ENCODE measurements at places on chromosomes 3 and 15.

DNA sequence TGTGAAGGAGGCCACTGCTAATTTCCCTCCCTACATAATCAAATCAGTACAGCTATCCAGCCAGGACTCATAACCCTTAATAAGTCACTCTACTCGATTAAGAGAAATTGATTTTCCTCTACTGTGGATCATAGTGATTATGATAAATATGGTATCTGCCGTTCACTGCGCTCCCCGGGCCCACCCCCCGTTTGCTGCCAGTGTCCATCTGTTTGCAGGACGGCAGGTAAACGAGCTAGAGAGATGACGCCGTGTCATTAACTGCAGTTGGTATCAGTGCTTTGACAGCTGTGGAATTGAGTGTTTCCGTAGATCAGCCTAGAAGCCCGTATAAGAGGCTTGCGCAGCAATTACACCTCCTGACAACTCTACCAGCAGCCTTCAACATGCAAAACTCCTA lies 94.9 kb downstream of the ROBO2 start:
- DNase-seq = no peak

DNA sequence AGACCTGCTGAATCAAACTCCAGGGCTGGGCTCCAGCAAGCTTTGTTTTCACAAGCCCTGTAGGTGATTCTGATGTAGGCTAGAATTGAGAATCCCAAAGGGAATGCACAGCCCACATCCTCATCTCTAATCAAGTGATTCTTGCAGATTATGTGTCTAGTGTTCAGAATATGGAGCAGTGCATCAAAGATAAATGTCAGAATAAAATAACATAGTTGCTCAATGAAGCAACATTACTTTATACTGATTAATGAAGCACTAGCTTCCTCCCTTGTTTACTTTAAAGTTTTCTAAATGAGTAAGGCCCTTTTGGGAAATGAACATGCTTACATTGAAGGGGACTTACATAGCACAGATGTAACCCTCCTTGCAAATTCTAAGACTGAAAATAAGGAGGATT lies 39.2 kb downstream of the NUP210 start:
- DNase-seq = no peak

DNA sequence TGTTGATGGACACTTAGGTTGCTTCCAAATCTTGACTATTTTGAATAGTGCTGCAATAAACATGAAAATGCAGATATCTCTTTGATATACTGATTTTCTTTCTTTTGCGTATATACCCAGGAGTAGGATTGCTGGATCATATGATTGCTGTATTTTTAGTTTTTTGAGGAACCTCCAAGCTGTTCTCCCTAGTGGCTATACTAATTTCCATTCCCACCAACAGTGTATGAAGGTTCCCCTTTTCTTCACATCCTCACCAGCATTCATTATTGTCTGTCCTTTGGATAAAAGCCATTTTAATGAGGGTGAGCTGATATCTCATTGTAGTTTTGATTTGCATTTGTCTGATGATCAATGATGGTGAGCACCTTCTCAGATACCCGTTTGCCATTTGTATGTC lies 12.5 kb downstream of the PATL2 start:
- DNase-seq = no peak

GRCh38 chr3:146052056-146052790 lies 108.8 kb downstream of the PLOD2 start:
- no peak for DNase-seq

GRCh38 chr15:63923993-63924950 lies 90.5 kb upstream of the HERC1 start:
- no peak for DNase-seq

- no peak for DNase-seq
Measured at GRCh38 chr3:63845215-63845614, 18.4 kb downstream of the THOC7 start.

DNA sequence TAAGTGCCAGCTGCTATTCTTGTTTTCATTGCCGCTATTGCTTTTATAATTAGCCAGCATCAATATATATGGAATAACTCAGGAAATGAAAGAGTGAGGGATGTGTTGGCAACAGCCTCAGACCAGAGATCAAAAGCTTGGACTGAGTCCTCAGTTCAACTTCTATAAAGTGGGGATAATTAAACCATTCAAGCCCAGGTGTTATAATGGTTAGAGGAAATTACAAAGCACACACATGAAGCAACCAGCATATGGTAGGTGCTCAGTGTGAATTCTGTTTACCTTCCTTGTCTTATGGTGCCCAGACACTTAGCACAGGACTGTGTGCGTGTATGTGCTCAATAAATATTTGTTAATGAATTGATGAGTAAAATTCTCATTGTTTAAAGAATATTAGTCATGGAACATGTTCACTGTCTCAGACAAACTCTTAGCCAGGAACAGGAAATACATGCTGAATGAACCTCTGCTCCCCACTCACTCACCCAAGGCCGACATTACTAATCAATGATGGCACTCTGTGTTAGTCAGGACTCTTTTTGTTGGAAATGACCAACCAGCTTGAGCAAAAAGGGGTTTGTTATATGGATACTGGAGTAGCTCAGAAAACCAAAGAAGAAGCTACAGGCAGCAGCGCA lies 16.7 kb upstream of the CCDC174 start:
- peak; percentile 98 for DNase-seq

- no peak for DNase-seq
Measured at GRCh38 chr3:67739851-67740250, 85.4 kb upstream of the SUCLG2 start.

- DNase-seq = no peak
Measured at GRCh38 chr3:139941580-139941979, 6.6 kb downstream of the CLSTN2 start.

DNA sequence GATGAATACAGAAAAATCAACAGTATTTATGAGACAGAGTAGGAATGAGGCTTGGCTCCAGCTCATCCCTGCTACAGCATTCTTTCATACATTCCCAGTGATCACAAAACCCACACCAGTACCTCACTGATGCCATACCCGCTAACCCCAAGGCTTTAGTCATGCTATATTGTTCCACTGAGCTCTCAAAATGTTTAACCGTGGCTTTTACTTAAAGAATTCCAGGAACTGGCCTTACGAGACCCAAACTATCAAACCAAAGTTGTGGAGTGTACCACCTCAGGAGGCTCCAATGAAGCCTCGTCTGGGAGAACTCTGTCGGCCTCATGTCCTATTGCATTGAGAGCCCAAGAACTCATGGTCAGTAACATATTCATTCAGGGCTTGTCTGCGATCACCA lies 278.9 kb downstream of the ULK4 start:
- no peak for DNase-seq

GRCh38 chr3:13764161-13764560 lies 115.7 kb downstream of the WNT7A start:
- DNase-seq = no peak

- no peak for DNase-seq
Measured at GRCh38 chr15:61000276-61000675, 228.8 kb downstream of the RORA start.

DNA sequence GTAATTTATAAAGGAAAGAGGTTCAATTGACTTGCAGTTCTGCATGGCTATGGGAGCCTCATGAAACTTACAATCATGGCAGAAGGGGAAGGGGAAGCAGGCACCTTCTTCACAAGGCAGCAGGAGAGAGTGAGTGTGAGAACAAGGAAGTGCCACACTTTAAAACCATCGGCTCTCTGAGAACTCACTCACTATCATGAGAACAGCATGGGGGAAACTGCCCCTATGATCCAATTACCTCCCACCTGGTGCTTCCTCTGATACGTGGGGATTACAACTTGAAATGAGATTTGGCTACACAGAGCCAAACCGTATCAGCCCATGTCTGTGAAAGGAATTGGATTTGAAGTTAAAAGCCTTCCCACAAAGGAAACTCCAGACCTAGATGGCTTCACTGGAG lies 39.1 kb downstream of the TKT start:
- DNase-seq = no peak

DNA sequence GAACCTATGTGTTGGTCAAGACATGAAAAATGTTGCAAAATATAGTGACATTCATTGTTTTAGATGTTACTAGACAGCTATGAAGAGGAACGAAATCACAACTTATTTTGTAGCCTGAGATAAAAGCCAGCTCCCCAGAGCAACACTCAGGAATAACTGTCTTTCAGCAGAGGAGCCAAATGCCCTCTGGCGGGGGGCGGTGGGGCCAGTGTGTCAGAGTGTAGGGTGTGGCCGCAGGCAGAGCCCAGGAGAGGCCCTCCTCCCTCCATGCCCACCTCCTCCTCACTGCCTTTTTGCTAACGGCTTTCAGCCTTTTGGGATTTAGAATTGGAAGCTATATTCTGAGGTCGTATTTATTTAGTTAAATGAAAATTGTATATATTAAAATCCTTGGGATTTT lies 16.9 kb downstream of the APOD start:
- no peak for DNase-seq

DNA sequence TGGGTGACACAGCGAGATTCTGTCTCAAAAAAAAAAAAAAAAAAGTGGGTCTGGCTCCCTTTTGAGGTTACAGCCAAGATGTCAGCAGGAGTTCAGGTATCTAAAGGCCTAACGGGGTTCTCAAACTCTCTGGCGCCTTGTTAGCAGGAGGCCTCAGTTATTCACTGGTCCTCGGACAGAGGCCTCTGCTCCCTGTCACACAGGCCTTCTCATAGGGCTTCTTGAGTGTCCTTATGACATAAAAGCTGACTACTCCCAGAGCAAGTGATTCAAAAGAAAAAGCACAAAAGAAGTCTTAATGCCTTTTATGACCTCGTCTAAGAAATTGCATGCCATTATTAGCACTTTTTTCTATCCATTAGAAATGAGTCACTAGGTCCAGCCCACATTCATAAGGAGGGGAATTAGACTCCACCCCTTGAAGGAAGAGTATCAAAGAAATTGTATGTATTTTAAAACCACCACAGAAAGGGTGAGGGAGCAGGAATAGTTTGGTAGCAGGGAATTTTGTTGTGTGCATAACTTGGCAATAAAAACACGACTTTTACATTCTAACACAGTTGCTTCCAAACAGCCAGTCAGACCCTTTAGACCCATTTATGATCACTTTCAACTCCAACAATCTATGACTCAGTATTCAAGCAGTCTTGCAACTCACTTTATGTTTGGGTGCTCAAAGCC lies 90.3 kb downstream of the MEX3B start:
- DNase-seq = no peak

- DNase-seq = peak; percentile 92
Measured at GRCh38 chr3:39150803-39151631, 2.4 kb downstream of the CSRNP1 start.

GRCh38 chr3:150582620-150583019 lies 20.5 kb upstream of the SELENOT start:
- no peak for DNase-seq

DNA sequence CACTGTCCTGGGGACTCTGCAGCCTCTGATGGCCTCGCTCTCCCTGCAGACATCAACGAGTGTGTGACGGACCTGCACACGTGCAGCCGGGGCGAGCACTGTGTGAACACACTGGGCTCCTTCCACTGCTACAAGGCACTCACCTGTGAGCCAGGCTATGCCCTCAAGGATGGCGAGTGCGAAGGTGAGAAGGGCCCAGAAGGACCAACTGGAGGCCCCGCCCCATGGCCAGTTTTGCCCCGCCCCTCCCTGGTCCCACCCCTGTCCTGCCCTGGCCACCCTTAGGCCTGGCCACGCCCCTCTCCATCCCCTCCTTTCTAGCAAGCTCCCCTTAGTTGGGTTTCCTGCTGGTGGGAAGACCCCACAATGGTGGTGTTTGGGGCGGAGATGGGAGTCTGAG lies 77.5 kb downstream of the FBLN2 start:
- DNase-seq = no peak

DNA sequence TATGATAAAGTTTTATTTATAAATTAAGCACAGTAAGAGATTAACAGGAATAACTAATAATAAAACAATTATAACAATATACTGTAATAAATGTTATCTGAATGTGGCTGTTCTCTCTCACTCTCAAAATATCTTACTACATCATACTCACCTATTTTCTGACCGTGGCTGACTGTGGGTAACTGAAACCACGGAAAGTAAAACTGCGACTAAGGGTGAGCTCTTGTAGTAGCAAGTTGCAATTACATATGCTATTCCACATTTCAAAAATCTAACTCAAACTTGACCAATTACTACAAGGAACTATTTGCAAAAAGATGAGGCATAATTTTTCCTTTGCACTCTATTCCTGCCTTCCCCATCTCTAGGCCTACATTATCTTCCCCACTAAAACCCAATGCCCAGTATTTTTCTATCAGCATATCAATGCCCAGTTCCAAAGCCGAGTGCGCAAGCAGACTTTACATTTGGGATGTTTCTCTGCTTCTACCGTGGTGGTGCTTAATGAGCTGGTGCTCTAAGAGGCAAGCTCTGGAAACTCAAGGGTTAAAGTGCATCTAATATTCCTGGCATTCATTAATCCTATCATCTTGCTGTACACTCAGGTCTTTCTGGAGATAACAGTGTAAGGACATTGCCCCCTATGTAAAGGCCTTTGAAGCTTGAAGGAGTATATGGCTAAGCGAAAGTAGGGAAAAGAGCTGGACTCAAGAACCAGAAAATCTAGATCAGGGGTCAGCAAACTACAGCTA lies 6.7 kb downstream of the PCYT1A start:
- DNase-seq = no peak

DNA sequence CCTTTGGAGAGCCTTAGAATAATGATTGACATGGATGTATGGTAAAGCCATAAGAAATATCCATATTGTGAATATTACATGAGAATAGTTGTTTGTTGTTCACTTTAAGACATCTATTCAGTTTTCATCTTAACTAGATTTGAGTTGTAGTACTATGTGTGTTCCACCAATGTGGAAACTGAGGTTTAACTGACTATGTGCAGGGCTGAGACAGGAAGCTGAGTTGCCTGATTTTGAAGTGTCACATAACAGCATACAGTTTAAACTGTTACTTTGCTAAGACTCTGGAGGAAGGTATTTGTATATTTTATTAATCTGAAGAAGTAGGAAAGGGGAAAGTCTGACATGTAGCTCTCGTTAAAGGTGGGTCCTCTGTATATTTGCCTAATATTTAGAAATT lies 2.1 kb downstream of the ECT2 start:
- DNase-seq = no peak

All from kidney capillary endothelial cell (primary cell).